Left kidney (tissue), 8 donors: ENCODE measurements at places on chromosomes 16 and 17.

GRCh38 chr17:44346064-44346844 lies 1.2 kb downstream of the GRN start:
- DNase-seq, result no peak

- no peak for DNase-seq
These were observed 9.3 kb downstream of the CCDC102A start for GRCh38 chr16:57527027-57527426.

GRCh38 chr16:81676883-81677737 lies 102.0 kb upstream of the PLCG2 start:
- no peak for DNase-seq

DNA sequence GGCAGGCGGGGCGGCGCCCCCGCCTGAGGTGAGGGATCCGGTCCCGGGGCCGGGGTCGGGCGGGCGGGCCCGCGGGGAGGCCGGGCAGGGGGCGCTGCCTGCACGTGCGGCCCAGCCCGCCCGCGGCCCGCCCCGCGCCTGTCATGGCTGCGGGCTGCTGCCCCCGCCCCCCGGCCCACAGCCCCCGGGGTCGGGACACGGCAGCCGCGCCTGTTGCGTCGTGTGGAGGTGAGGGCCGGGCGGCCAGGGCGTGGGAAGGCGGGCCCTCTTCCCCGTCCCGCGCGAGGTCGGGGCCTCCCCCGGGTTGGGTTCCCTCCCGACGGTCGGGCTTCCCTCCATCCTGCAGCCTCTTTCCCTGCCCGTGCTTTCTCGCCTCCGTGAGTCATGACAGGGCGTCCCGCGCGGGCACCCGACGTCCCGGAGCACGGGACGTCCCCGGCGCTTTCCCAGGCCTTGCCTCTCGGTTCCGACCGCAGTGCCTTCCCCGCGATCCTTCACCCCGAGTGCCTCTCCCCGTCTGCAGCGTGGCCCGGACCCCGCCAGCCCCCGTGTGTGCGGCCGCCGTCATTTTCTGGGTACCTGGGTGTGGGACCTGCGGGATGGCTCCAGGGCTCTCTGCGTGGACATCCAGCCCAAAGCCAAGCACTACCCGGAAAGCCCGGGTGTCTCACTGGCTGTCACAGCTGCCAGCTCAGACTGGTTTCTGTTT lies 76.7 kb downstream of the CHD9 start:
- peak; percentile 21 for DNase-seq

GRCh38 chr17:36686123-36686669 lies 84.8 kb downstream of the MRM1 start:
- DNase-seq, result no peak

DNA sequence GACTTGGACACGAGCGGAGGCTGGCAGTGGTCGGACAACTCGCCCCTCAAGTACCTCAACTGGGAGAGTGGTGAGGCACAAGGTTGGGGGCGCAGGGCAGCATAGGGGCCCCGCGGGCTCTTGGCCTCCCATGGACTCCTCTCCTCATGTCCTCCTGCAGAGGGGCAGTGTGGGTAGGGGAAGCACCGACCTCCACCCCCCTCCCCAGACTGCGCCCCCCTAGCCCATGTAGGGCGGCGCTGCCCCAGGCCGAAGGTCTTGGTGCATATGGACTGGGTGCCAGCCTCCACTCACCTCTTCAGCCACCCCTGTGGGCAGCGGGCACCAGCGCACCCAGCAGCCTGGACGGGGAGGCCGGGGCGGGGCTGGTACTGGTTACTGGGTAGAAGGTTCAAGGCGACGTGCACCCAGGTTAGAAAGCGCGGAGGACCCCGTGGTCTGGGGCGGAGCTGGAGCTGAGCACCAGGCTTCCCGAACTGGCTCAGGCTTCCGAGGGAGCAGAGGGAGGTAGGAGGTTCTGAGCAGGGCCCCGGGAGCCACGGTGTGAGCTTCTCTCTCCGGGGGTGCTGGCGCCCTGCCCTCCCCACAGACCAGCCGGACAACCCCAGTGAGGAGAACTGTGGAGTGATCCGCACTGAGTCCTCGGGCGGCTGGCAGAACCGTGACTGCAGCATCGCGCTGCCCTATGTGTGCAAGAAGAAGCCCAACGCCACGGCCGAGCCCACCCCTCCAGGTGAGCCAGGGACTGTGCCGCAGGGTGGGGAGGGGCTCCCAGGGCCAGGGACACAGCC lies 39.5 kb downstream of the MRC2 start:
- DNase-seq, result no peak
